ENCODE measurements at places on chromosomes 4 and X.

DNA sequence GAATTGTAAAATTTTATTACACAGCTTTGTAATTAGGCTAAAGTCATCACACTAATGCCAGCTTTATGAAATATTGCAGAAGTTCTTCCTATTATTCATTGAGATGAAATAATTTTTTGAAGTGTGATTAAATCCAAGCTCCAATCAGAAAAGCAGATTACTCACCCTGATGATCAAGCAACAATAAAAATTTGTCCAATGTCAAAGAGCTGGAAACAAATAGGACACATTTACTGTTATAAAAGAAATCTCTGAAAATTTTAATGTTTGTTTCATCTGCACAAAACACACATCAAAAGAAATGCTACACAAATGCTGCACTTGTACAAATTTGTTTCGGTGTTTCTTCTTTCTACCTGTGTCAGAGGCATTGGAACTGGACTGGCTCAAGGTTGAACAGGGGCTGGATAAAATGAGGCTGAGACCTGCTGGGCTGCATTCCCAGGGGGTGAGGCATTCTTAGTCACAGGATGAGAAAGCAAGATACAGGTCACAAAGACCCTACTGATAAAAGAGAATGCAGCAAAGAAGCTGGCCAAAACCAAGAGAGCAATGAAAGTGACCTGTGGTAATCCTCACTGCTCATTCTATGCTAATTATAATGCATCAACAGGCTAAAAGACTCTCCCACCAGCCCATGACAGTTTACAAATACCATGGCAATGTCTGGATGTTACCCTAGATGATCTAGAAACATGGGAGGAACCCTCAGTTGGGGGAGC lies 78.3 kb downstream of the GASK1B start:
- DNase-seq: no peak

- no peak for DNase-seq
Measured at GRCh38 chr4:136934601-136935000, 597.7 kb downstream of the PCDH18 start.

DNA sequence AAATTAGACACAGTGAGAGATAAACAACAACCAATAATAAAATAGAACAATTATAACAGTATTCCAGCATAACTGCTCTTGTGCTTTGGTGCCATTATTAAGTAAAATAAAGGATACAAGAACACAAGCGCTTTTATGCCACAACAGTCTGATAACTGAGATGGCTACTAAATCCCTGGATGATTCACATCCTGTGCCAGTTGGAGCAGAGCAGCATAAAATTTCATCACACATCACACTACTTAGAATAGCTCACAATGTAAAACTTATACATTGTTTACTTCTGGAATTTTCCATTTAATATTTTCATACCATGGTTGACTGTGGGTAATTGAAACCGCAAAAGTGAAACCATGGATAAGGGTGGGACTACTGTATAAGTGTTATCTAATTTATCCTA lies 399.9 kb upstream of the CNKSR2 start:
- no peak for DNase-seq

DNA sequence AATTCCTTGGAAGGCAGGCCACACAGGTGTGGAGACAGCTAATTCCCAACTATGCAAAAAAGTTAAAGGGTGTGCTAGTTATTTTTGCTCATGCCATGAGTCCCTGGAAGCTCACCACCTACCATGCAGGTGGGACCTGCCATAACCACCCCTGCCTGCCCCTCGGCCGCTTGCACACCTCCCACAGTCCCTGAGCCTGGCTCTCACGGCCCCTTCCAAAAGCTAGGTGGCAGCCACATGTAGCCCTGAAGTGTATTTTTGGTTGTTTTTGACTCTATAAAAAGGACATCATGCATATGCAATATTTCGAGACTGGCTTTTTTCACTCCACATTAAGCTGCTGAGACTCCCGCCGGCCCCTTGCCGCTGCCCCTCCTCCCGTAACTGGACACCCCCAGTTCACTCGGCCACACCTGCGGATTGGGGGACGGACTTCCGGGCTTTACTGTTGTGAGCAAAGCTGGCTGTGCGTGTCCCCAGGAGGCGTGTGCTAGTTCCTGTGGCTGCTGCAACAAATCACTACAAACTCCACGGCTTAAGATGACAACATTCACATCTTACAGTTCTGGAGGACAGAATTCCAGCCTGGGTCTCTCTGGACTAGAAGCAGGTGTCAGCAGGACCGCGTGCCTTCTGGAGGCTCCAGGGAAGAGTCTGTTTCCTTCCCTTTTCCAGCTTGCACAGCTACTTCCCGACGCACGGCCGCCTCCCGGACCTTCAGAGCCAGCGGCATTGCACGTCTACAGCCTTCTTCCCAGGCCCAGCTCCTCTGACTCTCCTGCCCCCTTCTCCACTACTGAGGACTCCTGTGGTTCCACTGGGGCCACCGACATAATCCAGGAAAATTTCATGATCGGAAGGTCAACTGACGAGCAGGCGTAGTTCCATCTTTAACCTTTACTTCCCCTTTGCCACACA lies 24.8 kb downstream of the ZFYVE28 start:
- DNase-seq: no peak

DNA sequence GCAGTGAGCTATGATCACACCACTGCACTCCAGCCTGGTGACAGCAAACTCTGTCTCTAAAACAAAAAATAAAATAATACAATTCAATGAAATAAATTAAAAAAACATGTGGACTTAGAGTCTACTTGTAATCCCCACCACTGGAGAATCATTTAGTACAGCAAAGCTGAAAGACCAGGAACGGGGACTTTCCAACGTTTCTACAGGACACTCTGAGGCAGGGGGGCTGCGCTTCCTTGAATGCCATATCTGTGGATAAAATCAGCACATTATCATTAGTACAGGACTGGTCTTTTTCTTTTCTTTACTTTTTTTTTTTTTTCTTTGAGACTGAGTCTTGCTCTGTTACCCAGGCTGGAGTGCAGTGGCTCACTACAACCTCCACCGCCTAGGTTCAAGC lies 124.8 kb downstream of the MXRA5 start:
- DNase-seq: no peak

DNA sequence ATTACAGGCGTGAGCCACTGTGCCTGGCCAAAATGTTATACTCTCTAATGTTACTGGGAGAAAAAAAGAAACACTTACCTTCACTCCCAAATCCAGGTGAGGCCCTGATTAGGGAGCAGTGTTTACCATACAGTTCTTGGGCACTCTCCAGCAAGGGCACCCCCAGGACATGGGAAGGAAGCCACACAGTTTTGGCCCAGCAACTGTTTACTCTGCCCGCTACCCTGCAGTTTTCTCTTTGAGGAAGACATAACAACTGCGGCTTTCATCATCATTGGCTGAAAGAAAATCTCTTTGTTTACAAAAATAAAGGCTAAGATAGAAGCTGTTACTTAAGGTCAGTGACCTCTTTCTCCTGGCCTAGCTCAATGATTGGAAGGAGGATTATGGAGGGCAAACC lies 145.5 kb upstream of the DUSP21 start:
- no peak for DNase-seq

DNA sequence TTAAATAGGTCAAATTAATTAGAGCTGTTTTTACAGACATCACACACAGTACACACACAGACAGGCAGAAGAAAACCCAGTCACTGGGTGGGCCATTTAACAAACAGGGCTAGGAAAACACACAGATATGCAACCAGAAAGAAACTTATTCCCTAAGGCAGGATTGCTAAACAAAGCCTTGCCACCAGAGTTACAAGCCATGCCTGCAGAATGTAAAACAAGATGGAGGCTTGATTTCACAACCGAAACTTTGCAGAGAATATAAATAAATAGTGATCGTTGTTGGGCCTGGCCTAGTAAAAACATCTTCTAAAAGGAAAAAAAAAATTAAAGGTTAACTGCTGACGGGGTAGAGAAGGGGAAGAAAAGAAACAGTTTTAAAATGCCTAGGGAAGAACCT lies 212.3 kb downstream of the NAP1L3 start:
- DNase-seq: no peak

DNA sequence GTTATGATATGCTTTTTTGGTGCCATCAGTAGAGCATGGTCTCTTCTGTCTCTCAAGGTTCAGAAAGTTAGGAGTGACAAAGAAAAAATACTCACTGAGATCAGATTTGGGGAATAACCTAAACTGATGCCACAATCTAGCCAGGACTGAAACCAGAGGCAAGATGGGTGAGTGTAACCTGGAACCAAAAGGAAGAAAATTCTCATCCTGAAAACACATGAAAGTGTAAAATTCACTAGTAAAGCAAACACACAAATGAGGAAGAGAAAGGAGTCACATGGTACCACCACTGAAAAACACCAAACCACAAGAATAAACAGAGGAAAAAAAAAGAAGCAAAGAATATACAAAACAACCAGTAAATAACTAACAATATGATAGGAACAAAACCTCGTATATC lies 96.4 kb downstream of the ANXA10 start:
- DNase-seq: no peak

DNA sequence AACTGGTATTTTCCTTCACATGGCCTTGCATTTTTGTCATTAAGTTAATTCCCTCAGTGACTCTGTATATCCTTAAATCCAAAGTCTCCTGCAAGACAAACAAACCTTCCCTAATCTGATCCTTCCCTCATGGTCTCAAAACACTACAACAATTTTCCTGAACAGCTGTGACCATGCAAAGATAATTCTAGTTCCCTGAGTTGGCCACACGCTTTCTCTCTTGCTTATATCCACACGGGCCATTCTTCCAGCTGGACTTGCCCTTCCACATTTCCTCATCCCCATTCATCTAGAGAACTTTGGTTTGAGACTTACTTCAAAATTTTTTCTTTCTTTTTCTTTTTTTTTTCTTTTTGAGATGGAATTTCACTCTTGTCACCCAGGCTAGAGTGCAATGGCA lies 1590.7 kb downstream of the STIM2 start:
- no peak for DNase-seq

GRCh38 chrX:115650449-115650848 lies 89.5 kb downstream of the PLS3 start:
- no peak for DNase-seq

GRCh38 chr4:108543359-108543968 lies 76.9 kb upstream of the RPL34 start:
- DNase-seq: no peak

GRCh38 chr4:25033526-25033925 lies 2.8 kb upstream of the LGI2 start:
- DNase-seq: no peak

- DNase-seq: no peak
Measured at GRCh38 chr4:100778431-100778830, 260.6 kb upstream of the EMCN start.

DNA sequence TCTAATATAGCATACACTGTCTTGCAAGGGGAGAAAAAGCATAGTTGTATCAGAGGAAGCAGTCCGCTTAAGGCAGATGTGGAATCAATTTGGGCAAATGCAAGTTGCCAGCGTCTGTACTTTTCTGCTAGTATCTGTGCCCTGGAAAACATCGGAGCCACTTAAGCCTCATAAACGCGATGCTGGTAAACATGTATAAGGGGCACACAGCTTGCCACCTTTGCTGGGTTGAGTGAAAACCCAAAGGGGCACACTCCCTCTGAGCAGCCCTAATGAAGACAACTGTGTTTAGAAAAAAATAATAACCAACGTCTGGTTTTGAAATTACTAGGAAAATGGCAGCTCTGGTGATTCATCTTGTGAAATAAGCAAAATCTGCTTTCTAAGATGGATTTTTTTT lies 24.3 kb downstream of the SMIM20 start:
- DNase-seq: no peak

DNA sequence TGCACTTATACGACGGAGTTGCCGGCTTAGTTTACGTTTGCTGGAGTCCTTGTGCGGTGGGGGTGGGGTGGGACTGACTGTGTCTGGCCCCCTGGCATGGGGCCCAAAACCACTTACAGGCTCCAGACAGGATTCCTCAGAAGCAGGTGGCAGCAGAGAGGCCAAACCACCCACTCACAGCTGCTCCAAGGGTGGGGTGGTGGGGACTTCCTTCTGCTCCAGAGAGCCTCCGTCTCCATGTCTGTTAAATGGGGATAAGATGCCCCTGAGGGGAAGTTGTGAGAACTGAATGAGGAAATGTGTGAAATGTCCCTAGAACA lies 36.7 kb downstream of the PSAPL1 start:
- DNase-seq: no peak

DNA sequence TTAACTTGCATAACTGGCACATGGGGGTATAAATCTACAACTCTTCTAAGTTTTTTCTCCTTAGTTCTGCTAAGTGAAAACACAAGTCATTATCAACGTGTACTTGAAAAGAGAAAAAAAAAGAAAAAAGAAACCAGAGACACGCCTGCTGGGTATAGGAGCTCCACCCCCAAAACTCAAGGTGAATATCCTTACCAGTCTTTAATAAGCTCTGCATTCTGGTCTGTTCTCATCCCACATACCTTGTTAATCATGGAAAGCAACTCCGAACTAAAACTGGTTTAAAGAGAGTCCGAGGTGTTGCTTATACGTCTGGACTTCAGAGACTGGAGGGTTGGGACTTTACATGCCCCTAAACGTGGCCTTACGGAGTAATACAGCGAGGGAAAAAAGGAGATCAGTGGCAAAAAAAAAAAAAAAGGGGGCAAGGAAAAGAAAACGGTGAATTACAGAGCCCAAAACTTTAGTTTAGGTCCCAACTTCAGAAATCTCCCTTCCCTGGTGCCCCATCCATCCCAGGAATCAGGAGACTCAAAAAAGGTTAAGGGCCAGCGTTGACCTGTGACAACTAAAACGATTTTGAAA lies 1.0 kb downstream of the PGRMC2 start:
- DNase-seq: no peak

- DNase-seq: no peak
Measured at GRCh38 chr4:189826657-189827056, 114.0 kb upstream of the FRG1 start.

GRCh38 chrX:150547375-150548115 lies 20.9 kb upstream of the MTM1 start:
- no peak for DNase-seq

GRCh38 chr4:150577796-150578195 lies 4.2 kb upstream of the MAB21L2 start:
- DNase-seq: no peak

DNA sequence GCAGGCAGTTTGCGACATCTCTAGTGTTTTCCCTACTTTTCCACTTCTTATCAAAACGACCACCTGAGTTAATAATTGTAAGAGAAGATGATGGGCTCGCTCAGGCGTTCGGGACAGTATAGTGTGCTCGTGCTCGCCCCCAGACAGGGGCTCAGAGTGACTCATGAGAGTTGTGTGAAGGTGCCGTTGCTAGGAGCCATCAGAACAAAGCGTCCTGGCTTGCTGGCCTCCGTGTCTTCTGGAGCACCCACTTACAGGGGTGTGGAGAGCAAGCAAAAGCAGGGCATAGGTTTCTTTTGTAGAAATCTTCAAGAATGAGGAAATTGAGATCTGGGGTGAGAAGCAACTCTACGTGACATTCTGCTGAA lies 73.0 kb upstream of the ADGRG2 start:
- DNase-seq: no peak

- no peak for DNase-seq
Measured at GRCh38 chr4:99462875-99463464, 27.8 kb upstream of the ADH7 start.

DNA sequence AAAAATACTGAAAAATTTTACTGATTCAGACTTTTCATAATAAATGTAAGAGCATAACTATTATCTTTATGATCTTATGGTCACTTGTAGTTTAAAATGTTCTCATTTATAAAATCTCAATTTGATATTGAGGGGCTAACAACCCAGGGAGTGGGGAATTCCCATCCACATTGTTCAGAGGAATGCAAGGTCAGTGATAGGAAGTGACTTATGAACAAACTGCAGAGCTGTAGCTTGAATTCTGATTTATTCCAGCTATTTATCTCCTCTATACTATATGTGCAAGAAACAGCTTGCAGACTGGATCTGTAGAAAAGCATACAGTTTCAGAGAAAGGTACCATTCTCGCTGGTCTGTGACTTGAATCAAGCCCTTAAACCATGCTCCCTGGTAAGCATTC lies 61.6 kb downstream of the SEC24D start:
- no peak for DNase-seq

GRCh38 chrX:137234651-137235402 lies 201.0 kb upstream of the GPR101 start:
- no peak for DNase-seq
